Esophagus mucosa (tissue), 1 donor: ENCODE measurements at places on chromosomes 1 and 21.

- ATAC-seq = no peak
Observed at GRCh38 chr1:178057141-178057765, 36.7 kb upstream of the RASAL2 start.

DNA sequence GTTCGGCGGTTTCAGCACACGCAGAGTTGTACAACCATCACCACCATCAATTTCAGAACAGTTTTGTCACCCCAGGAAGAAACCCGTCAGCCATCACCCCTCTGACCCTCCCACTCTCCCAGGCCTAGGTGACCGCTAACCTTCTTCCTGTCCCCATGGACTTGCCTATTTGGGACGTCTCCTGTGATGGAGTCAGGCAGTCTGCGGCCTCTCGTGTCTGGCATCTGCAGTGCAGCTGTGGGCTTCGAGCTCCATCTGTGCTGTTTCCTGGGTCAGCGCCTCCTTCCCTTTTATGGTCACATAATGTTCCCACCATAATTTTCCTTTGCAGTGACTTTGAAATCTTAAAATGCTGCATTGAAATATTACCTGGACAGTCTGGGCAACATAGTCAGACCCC lies 24.4 kb downstream of the SLC45A1 start:
- no peak for ATAC-seq

DNA sequence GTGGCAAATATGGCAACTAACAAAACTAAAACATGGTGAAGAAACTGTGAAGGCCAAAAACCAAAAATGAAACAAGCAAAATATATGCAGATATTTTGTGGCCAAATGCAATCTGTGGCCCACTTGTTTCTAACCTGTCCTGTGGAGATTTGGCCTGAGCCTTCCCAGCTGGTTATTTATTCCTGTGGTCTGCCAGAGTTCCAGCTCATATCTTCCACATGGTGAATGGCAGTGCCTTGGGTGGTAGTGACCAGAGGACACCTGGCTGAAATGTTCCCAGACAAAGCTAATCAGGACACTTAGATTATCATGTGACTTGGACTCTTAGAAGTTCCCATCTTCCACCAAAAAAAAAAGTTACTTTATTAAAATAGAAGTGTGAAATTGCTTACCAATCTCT lies 39.7 kb downstream of the RNASEL start:
- no peak for ATAC-seq

DNA sequence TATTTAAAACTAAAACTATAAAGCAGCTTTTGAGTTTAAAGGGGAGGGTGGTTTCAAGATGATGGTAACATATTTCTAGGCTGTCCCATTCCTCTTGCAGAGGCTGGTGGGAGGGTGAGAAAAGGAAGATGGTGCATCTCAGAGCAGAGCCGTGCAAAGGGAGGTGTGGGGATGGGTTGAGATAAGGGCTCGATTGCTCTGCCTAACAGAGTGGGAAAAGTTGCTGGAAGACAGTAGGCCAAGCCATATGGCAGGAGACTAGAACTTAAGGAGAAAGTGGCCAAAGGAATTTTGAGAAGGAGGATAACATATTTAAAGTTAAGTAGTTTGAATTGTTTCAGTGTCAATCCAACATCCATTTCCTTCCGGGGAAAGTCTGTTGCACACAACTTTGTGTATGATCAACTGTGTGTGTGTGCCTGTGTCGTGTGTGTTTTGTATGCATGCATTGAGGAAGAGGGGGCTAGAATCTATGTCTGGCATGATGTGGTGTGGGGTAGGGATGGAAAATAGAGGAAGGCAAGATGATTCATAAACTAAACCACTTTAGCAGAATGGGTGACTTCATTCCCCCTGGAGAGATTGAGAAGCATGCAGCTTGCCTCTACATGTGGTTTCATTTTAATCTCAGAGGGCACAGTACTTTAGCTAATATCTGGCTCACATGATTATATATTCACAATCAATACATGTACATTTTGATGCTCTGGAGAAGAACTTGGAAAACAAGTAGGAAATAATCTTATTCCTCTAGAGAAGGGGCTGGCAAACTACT lies 145.0 kb upstream of the DNAH14 start:
- ATAC-seq = no peak

GRCh38 chr21:42447732-42448131 lies 44.0 kb downstream of the UBASH3A start:
- no peak for ATAC-seq

DNA sequence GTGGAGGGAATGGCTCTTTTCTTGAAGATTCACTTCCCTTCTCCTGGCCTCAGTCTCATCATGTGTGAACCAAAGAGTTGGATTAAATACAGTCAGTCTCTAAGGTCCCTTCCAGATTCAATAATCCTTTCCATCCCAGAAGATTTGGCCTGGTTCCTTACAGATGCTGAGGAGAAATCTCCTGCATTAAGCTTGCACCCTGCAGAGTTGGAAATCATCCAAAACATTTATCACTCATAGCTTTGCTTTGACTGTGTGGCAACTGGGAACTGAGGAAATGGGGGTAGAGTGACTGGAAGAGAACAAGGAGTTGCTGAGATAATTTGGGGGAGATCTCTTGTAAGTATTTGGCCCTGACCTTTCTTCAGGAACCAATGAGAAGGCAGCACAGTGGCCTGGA lies 220.5 kb upstream of the SGIP1 start:
- no peak for ATAC-seq

- no peak for ATAC-seq
Observed at GRCh38 chr1:228366866-228367741, 39.5 kb downstream of the TRIM11 start.

DNA sequence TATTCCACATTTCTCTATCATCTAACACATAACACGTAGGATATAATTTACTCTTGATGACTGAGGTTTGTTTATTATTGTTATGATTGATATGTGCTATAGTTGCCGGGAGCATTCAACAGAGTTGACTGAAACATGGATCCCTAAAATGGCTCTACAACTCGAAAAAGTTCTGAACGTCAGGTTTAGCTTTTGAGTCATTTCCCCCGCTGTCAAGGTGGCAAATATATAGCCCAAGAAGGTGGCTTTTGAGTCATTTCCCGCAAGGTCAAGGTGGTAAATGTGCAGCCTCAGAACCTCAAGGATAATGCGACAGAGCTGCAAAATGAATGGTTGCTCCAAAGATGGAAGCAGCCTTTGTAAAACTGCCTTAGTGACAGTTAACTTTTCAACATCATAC lies 104.0 kb downstream of the NIBAN1 start:
- ATAC-seq = no peak

DNA sequence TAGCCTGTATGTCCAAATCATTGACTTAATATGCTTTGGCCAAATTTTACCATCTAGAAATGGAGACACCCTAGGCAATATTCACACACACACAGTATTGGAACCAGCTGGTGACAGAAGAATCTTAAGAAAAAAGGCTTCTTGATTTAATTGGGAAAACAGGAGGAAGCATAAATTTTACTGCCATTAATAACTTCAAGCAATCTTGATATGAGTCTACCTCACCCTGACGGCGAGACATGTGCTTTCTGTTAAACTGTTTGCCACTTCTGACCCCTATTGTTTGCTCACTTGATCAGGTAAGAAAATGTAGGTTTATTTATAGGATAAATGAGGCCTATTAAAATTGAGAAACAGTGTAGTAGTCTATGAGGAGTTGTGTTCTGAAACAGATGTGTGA lies 73.2 kb downstream of the KIFAP3 start:
- no peak for ATAC-seq

GRCh38 chr1:12088607-12089006 lies 25.5 kb downstream of the TNFRSF8 start:
- peak; percentile 19 for ATAC-seq

DNA sequence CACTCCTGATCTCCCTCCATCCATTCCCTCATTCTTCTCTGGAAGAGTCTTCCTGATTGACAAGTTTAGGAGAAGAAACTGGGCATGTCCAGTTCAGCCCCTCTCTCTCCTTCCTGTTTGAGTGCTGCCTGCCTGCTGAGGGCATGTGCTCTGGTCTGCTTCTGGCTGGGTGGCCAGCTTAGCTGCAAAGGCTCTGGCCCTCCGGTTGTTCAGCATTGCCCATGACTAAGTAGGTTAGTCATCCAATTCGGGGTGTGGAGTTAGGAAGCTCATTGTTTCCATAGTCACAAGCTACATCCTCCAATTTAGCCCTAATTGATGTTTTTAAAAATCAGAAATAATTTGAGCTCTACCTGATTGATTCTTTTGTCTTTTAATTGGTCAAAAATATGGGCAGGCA lies 25.6 kb upstream of the PLA2G2E start:
- ATAC-seq = peak; percentile 94

GRCh38 chr21:16195538-16195910 lies 465.7 kb downstream of the USP25 start:
- no peak for ATAC-seq

DNA sequence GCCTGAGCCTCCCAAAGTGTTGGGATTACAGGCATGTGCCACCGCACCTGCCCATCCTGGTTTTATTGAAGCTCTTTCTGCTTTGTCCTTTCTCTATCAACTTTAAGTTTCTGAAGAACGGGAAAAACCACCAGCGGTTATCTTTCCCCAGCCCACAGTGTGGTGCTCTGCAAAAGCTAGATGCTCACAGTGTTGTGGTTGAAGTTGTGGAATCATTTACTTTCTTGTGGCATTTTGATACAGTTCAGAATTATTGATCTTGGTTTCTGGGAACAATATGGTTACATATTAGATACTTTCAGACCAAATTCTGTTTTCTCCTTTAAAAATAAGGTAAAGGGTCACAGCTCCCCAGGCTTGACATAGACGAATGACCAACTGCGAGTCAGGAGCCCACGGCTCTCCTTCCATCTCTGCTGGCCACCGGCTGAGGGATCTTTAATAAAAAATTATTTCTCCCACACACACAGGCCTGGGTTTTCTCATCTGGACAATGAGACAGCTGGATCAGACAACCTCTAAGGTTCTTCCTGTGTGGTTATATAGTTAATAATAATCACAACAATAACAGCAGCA lies 385.3 kb downstream of the SETD4 start:
- ATAC-seq = no peak

GRCh38 chr1:15407580-15407979 lies 2.1 kb upstream of the EFHD2 start:
- no peak for ATAC-seq

- ATAC-seq = no peak
Observed at GRCh38 chr1:20093940-20094391, 24.0 kb downstream of the PLA2G5 start.

GRCh38 chr1:235917267-235917811 lies 50.6 kb upstream of the LYST start:
- peak; percentile 85 for ATAC-seq

GRCh38 chr21:45505416-45506021 lies 36.7 kb downstream of the SLC19A1 start:
- no peak for ATAC-seq

DNA sequence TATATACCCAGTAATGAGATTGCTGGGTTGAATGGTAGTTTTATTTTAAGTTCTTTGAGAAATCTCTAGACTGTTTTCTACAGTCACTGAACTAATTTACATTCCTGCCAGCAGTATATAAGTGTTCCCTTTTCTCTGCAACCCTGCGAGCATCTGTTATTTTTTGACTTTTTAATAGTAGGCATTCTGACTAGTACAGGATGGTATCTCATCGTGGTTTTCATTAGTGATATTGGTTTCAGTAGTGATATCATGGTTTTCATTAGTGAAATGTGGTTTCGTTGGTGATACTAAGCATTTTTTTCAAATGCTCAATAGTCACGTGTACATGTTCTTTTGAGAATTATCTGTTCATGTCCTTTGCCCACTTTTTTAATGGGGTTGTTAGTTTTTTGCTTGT lies 316.8 kb downstream of the PTBP2 start:
- no peak for ATAC-seq

DNA sequence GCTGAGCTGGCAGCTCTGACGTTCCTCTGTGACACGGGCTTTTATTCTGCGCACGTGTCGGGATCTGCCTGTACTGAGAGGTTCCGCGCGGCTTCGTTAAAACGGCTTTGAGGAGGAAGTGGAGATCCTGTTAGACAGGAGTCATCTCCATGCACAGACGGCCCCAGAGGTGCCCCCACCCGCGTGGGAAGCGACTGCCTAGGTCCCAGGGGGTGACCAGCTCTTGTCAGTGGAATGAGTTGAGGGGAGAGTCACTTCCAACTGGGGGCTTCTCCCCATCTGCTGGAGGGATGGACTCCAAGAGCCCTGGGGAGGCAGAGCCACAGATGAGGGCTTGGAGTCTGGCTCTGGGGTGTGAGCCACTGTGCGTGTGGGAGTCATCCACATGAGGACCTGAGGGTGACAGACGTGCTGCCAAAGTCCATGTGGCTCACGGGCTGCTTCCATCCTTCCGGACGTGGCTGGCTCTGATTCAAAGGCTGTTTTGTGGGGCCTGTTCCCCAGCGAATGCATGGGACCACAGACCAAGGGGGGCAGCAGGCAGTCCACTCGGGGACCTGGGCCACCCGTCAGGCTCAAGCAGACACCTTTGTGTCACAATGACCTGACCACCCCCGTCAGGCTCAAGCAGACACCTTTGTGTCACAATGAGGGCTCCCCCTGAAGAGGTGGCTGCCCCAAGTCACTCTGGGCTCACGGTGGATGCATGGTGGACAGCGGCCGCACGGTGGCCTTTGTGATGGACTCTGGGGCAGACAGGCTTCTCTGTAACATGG lies 26.8 kb downstream of the PTTG1IP start:
- ATAC-seq = peak; percentile 78

DNA sequence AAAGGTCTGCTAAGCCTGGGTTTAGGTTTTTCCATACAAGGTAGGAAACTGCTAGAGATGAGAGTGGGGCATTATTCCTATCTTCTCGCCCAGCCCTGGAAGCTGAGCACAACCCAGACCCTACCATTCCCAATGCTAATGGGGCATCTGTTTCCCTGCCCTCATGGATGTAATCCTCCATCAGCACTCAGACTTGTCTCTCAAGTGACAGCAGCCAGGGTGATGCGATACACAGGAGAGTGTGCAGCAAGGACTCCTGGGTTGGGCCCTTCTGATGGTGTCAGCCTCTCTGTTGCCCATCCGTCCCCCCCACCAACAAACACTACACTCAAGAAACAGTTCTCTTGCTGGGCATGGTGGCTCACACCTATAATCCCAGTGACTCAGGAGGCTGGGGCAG lies 5.9 kb upstream of the INPP5B start:
- ATAC-seq = no peak

- no peak for ATAC-seq
Observed at GRCh38 chr1:153849487-153850185, 73.1 kb downstream of the GATAD2B start.

DNA sequence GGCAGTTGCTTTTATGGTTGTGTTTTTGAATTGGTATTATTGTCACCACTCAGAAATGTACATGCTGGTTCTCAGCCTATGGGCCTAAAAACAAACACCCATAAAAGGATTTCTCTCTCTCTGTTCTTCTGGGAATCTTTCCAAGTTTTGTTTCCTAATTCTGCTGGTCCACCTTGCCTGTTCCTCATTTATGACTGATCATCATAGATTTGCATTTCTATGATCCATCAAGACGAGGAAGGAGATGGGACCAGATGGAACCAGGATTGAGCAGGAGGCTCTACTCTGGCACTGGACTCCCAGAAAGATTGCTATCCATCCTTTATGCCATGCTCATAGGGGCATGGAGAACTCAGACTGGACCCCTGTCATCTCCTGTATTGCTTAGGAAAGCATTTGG lies 162.2 kb downstream of the C1orf94 start:
- ATAC-seq = no peak
